ENCODE measurements at places on chromosomes 1 and 21.

- DNase-seq: no peak
Measured at GRCh38 chr1:80565406-80565805, 1235.3 kb upstream of the ADGRL2 start.

DNA sequence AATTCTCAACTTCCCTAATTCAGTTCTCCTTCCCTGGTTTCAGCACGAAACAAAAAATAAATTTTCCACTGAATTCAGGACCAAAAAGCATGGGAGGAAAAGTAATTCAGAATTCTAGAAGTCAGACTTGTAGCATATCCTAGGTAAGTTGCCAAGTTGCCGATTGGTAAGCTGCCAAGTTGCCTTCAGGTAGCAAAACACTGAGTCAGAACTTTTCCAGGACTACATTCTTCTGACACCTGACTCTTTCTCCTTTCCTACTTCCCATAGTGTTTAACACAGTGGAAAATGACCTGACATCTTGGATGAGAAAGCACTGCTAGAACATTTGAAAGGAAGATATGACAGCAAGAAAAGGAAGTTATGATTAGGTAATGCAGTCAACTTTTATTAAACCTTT is 322.8 kb downstream of the SPATA17 start:
- DNase-seq: no peak

GRCh38 chr1:38746402-38746935 is 113.1 kb downstream of the RRAGC start:
- no peak for DNase-seq

DNA sequence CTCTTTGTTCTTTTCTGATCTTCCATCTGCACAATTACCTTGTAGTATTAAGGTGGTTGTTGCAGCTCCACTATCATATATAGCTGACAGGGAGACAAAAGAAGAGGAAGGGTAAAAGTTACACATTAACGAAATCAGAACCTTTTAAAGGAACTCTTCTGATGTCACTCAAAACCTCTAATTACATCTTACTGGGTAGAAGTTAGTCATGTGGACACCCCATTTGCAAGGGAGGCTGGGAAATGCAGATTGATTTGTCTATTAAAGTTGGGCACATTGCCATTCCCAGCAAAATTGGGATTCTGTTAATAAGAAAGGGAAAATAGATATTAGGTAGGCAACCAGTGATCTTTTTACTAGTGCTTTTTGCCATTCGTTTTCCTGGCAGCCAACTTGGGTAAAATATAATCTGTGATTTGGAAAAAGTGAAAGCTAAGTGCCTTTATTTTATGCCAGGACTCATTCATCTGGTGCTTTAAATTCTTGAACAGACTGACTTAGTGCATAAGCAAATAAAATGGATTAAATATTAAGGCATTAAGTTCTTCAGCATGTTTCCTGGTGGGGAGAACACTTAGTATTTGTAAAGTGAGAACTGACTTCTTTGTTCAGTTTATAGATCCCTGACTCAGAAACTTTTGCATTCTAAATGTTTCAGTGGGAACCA is 71.3 kb downstream of the DNM3 start:
- no peak for DNase-seq

GRCh38 chr1:154371436-154371835 is 33.7 kb upstream of the IL6R start:
- no peak for DNase-seq

- DNase-seq: no peak
Measured at GRCh38 chr1:206498685-206499084, 8.6 kb upstream of the RASSF5 start.

GRCh38 chr1:160401487-160401805 is 1.1 kb downstream of the VANGL2 start:
- DNase-seq: no peak

DNA sequence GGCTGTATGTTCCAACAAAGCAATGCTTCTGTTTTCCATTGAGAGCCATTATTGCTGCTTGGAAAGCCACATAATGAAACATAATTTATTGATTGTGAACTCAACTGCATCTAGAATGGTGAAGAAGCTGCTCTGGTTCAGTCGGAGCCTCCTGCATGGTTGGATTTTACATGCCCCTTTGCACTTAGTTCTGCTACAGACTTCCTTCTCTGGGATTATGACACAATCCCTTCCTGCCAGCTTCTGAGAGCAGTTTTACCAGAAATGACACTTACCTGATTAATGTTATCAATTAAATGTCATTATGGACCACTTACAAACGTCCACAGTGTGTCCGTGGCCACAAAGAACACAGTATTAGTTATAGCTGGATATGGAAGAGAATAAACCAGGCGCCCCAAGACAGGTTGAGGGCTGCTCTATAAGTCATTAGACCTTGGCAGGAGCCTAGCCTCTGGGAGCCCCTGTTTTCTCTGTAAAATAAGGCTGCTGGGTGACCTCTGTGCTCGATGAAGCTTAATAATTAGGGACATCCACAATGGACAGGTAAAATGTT is 7.0 kb upstream of the CD58 start:
- DNase-seq: no peak

- DNase-seq: no peak
Measured at GRCh38 chr1:17498214-17498613, 41.3 kb upstream of the ARHGEF10L start.

DNA sequence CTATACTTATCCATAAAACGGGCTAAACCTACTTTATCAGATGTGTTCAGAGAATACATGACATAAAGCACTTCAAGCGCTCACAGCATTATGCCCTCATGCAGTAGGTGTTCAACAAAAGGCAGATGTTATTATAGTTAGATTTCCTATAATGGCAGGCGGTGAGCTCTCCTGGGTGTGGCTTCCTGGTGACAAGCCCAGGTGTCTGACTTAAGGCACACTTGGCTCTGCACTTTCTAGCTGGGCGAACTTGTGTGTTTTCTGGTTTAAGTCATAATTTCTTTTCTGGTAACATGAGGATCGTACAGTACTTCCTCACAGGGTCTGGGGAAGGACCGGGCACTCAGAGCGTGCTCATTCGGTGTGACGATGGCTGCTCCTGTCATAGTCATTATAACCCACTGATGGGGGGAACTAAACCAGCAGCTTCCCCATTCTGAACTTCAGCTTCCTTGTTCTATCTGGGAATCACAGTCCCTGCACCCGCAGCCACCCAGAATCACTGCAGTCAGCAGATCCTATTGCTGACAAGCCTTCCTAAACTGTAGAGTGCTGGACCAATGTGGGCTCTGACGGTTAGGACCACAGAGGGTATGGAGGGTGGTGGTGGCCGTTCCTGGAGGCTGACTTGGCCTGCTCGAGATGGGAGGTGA is 52.8 kb downstream of the IGSF21 start:
- no peak for DNase-seq

GRCh38 chr21:14687268-14687625 is 141.1 kb upstream of the SAMSN1 start:
- no peak for DNase-seq

GRCh38 chr1:228013935-228014930 is 7.4 kb downstream of the WNT3A start:
- DNase-seq: peak; percentile 62

GRCh38 chr1:36155408-36156328 is at the start of gene MAP7D1:
Gene MAP7D1 (plus strand): TSS chr1:36156160. CDS start chr1:36156418, 258 bp downstream.
- peak; percentile 63 for DNase-seq

GRCh38 chr1:246779561-246780175 is 55.5 kb downstream of the SCCPDH start:
- DNase-seq: no peak

DNA sequence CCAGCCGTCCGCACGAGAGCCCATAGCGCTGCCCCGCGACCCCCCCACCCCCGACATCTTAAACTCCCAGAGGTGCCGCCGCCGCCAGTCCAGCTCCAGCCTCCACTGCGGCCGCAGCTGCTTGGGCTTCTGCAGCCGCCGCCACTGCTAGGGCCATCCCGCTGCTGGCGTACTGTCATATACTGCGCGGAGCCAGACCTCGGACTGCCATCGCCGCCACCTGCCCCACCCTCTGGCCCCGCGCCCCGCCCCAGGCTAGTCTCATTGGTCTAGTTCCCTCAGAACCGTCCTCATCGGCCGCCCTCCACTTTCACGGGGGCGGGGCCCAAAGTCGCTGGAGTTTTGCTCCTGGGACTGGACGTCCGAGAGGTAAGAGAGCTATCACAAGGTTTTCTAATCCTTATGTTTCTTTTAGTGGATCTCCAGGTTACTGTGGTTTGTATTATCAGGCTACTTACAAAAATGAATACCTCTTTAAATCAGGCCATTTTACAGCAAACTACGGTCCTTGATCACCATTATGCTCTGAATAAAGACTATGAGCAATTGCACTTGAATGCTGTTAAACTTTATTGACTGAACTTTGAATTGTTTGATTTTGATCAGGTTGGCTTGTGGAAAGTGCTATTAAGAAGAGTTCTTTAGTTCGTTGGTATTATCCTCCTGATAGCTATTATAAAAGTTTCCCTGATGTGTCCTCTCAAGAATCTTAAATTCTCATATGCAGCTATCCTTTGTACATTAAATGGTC is 2.8 kb upstream of the CD1D start:
- DNase-seq: peak; percentile 38

- no peak for DNase-seq
Measured at GRCh38 chr1:246093230-246093629, 413.8 kb downstream of the SMYD3 start.

DNA sequence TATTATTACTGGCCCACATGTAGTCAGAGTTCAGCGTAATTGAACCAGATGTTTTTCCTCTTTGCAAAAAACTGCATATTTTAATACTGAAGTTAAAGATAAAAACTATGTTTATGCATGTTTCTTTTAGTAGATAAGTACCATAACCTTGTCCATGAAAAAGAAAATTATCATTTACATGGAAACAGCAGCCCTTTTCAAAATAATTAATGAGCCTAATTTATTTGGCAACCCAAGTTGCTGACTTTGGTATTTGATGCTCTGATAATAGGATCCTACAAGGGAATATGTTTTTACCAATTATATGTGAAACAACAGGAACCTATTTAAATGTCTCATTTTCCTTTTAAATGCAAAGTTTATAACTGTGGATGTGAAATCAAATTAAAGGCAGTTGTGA is 281.3 kb upstream of the C1orf105 start:
- DNase-seq: peak; percentile 28

GRCh38 chr1:3846541-3846940 is 10.5 kb downstream of the CEP104 start:
- DNase-seq: no peak

- no peak for DNase-seq
Measured at GRCh38 chr1:211259638-211260126, 516 bp downstream of the RCOR3 start.

DNA sequence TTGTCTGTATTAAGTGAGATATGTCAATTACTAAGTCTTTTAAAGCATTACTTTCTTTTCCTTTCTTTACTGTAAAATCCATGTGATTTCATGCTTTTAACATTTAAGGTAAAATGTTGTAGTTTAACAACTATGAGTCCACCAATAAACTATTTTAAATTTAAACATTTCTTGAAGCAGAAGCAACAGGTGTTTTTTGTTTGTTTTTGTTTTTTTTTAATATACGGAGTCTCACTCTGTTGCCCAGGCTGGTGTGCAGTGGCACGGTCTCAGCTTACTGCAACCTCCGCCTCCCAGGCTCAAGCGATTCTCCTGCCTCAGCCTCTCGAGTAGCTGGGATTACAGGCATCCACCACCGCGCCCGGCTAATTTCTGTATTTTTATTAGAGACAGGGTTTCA is 15.6 kb downstream of the AIDA start:
- no peak for DNase-seq

- DNase-seq: no peak
Measured at GRCh38 chr21:18265944-18266343, 21.3 kb downstream of the CHODL start.

DNA sequence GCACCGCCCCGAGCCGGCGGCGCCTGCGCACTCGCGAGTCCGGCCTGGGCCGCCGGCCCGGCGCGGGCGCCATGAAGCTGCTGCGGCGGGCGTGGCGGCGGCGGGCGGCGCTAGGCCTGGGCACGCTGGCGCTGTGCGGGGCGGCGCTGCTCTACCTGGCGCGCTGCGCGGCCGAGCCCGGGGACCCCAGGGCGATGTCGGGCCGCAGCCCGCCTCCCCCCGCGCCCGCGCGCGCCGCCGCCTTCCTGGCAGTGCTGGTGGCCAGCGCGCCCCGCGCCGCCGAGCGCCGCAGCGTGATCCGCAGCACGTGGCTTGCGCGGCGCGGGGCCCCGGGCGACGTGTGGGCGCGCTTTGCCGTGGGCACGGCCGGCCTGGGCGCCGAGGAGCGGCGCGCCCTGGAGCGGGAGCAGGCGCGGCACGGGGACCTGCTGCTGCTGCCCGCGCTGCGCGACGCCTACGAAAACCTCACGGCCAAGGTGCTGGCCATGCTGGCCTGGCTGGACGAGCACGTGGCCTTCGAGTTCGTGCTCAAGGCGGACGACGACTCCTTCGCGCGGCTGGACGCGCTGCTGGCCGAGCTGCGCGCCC is at the start of gene B3GALT6:
TSS of gene B3GALT6 (plus strand) at position 30 of the 588 bp plus-strand sequence. CDS start at position 72, 42 bp downstream.
- no peak for DNase-seq

DNA sequence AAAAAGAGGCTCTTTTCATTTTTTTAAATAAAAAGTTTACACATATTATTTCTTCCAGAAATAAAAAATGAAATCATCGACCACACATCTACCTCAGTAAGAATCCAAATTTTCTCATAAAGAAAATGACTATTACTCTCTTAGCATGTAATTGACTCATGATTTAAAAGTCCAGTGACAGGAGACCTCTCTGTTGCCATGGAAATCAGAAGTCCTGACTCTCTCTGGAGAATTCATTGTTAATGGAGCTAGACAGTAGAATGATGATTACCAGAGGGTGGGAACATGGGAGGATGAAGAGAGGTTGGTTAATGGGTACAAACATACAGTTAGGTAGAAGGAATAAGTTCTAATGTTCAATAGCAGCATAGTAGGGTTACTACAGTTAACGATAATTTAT is 5.0 kb upstream of the CLCA4 start:
- no peak for DNase-seq

- DNase-seq: no peak
Measured at GRCh38 chr1:69148731-69149130, 419.0 kb upstream of the LRRC7 start.

- DNase-seq: no peak
Measured at GRCh38 chr1:6785728-6786505, 663 bp downstream of the CAMTA1 start.

- peak; percentile 11 for DNase-seq
Measured at GRCh38 chr1:205430696-205431305, 8.9 kb upstream of the LEMD1 start.

- DNase-seq: peak; percentile 81
Measured at GRCh38 chr1:183287191-183287675, 101.2 kb downstream of the LAMC2 start.

DNA sequence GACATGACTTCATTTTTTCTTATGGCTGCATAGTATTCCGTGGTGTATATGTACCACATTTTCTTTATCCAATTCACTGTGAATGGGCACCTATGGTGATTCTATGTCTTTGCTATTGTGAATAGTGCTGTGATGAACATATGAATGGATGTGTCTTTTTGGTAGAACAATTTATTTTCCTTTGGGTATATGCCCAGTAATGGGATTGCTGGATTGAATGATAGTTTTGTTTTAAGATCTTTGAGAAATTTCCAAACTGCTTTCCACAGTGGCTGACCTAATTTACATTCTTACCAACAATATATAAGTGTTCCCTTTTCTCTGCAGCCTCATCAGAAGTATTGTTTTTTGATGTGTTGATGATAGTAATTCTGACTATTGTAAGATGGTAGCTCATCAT is 361.7 kb upstream of the SGIP1 start:
- DNase-seq: no peak

- peak; percentile 25 for DNase-seq
Measured at GRCh38 chr1:180623579-180624347, 8.1 kb upstream of the XPR1 start.

- DNase-seq: peak; percentile 42
Measured at GRCh38 chr1:232574889-232575762, 54.8 kb downstream of the SIPA1L2 start.

GRCh38 chr1:200369706-200370105 is 40.1 kb downstream of the ZNF281 start:
- no peak for DNase-seq

- DNase-seq: no peak
Measured at GRCh38 chr1:117970252-117970651, 40.7 kb downstream of the WDR3 start.
